ENCODE measurements at places on chromosomes 12 and 14.

GRCh38 chr12:15201056-15201455 is 20.2 kb downstream of the RERG start:
- no peak for DNase-seq

DNA sequence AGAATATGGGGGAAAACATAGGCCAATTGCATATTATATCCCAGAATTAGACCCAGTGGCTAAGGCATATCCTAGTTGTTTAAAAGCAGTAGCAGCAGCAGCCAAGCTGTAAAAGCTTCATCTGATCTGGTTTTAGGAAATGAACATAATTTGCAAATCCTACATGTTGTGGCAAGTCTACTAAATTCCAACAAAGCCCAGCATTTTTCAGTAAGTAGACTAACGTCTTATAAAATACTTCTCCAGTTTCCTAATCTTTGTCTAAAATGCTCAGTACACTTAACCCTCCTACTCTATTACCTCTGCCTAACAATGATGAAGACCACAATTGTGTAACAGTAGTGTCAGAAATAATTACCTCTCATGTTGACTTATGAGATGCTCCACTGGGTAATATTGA is 70.9 kb upstream of the RERGL start:
- DNase-seq = no peak

- DNase-seq = no peak
Measured at GRCh38 chr14:51167587-51168214, 72.3 kb upstream of the TMX1 start.

DNA sequence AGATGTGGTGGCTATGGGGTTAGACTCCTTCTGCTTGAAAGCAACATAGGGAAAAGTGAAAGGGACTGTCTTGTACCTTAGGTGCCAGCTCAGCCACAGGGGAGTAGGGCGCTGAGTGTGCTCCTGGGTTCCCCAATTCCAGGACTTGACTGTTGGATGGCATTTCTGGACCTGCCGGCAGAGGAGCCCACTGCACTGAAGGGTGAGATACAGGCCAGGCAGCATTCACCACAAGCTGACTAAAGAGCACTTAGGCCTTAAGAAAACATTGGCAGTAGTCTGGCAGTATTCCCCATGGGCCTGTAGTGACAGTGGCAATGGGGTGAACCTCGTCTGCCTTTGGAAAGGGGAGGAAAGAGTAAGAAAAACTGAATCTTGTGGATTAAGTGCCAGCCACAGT is 67.1 kb upstream of the TMTC2 start:
- no peak for DNase-seq

GRCh38 chr14:100791348-100791735 is 34.6 kb upstream of the MEG3 start:
- DNase-seq = no peak

DNA sequence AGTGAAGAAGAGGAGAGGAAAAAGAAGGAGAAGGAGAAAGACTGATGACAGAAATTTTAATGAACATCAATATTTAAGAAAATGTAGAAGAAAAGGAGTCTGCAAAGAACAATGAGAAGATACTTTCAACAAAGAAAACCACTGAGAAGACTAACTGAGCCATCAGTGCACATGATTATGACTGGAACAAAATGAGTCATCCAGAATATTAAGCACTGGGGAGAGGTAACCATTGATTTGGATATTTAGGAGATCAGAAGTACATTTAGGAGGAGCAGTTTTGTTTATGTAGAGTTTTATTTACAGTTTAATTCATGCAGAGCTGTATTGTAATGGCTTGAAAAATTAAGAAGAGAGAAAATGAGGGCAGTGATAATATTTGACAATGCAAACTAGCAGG is 159.1 kb downstream of the C12orf50 start:
- no peak for DNase-seq

All from CD4-positive, alpha-beta T cell treated with Interleukin-4 for 4 hours (primary cell).